ENCODE measurements at places on chromosomes 11 and 22.

DNA sequence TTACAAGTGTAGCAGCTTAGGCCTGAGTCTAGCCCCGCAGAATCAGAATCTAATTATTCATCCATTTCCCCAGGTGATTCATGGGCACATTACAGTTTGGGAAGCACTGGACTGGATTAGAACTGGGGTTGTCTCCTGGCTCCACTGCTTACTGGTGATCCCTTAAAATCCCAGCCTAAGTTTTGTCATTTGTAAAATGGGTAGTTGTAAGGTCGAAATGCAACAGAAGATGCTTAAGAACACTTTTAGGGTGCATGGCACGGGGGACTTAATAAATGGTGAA, 1.3 kb downstream of the STX3 start:
- DNase-seq = peak; percentile 76

GRCh38 chr11:123594921-123595320, 59.5 kb downstream of the SCN3B start:
- DNase-seq = no peak

GRCh38 chr11:10450462-10451425, 4.3 kb upstream of the AMPD3 start:
- DNase-seq = peak; percentile 57

DNA sequence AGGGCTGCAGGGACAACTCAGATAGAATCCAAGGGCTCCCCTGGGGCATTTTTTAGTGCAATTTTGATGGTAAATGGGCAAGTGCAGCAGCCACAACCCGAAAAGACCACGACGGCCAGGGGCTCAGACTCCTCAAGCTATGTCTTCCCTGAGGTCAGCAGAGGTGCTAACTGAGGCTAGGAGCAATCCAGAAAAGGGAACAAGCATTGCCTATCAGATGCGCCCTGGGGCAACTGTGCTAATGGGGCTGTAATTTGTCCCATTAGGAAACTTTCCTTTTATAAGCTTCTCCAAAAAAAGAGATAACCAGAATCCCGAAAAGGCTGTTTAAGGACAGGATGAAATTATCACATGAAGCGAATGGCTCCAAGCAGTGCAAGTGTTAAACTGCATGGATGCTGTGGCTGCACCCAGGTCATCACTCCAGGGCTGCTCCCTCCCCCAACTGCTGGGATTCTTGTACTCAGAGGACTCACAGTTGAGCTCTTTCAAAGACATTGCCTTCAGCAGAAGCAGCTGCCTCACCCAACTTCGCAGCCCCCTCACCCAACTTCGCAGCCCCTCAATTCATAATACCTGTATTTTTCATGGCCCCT, 2.8 kb upstream of the CD3E start:
- DNase-seq = no peak

- no peak for DNase-seq
Measured at GRCh38 chr11:86222081-86222480, 22.5 kb upstream of the EED start.

DNA sequence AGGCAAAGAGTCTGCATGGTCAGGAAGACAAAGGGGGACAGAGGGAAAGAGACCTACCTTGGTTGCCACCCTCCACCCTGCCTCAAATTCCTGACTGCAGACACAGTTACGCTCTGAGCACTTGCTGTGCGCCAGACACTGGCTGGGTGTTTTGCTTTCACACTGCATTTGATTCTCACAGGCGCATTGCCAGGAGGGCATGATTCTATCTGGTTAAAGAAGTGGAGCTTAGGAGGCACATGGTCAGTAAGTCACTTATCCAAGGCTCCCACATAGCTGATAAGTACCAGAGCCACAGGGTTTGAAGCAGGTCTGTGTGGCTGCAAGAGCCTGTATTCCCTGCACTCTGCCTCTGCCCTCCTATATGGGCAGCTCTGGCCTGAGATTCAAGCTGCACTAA, 103.9 kb downstream of the TIMP3 start:
- DNase-seq = no peak

- DNase-seq = peak; percentile 27
Measured at GRCh38 chr22:23984430-23984829, 4.5 kb downstream of the GSTT2 start.

- no peak for DNase-seq
Measured at GRCh38 chr22:50311606-50312351, 4.3 kb upstream of the PLXNB2 start.

- DNase-seq = peak; percentile 21
Measured at GRCh38 chr11:102497061-102497460, 33.5 kb downstream of the MMP7 start.

DNA sequence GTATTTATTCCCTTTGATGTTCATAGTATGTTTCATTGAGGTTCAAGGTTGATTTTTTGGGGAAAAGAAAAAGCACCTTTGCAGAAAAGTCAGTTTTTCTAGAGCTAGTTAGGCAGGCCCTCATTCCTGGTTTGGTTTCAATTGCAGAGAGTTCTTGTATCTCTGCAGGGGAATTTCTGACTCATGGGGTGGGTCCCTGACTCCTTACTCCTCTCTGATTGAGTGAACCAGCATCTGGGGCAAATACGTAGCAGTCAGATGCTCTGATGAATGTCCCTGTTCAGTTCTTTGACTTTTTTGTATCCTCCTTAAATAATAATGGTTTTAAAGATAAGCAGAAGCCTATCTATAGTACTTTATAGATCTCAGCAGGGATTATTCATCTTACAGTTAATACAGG, 7.7 kb upstream of the NCR3LG1 start:
- peak; percentile 86 for DNase-seq

GRCh38 chr11:85086504-85087284, 540.5 kb downstream of the DLG2 start:
- peak; percentile 77 for DNase-seq

GRCh38 chr22:49306632-49307480, 520.8 kb downstream of the BRD1 start:
- no peak for DNase-seq

DNA sequence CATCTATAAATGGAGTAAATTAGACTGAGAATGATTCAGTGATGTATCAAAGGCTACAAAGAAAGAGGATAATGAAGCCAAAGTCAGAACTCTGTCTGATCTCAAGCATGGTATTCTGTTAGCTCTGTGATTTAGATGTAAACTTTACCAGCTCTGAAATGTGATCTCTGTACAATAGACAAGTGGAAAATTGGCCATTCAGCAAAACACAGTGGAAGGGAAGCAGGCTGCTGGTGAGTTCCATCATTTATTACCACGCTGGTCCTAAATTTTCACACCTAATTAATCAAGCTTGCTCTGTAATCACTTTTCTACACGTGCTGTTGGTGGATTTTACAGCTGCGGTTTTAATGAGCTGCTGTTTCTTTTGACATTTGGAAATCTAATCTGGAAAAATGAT, 145.1 kb upstream of the OPCML start:
- no peak for DNase-seq

- DNase-seq = no peak
Measured at GRCh38 chr11:114440121-114440860, 1.0 kb downstream of the REXO2 start.

- DNase-seq = no peak
Measured at GRCh38 chr11:20102397-20102796, 57.9 kb downstream of the DBX1 start.

GRCh38 chr11:94117871-94118270, 10.8 kb upstream of the PANX1 start:
- peak; percentile 61 for DNase-seq

- DNase-seq = no peak
Measured at GRCh38 chr11:104183593-104183992, 19.6 kb upstream of the PDGFD start.

GRCh38 chr11:87536565-87536964, 498.8 kb downstream of the TMEM135 start:
- no peak for DNase-seq

GRCh38 chr11:22626573-22627239, 1.1 kb upstream of the FANCF start:
- no peak for DNase-seq

DNA sequence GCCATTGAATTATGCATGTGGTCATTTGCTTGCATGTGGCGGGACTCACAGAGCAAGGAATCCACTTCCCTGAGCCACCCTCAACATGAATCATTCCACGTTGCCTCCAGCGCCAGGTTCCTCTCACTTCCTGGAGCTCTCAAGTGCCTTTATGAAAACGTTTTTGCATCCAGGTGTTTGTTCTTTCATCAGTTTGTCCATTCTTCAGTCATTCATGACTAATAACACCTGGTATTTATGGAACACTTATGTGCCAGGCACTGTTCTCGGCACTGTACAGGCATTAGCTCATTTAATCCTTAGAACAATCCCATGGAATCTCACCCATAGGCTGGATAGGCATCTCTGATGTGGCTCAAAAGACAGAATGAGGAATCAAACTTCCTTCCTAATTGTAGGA, 256.1 kb upstream of the SYN3 start:
- no peak for DNase-seq

- DNase-seq = no peak
Measured at GRCh38 chr22:29260601-29261315, 7.0 kb downstream of the RHBDD3 start.

DNA sequence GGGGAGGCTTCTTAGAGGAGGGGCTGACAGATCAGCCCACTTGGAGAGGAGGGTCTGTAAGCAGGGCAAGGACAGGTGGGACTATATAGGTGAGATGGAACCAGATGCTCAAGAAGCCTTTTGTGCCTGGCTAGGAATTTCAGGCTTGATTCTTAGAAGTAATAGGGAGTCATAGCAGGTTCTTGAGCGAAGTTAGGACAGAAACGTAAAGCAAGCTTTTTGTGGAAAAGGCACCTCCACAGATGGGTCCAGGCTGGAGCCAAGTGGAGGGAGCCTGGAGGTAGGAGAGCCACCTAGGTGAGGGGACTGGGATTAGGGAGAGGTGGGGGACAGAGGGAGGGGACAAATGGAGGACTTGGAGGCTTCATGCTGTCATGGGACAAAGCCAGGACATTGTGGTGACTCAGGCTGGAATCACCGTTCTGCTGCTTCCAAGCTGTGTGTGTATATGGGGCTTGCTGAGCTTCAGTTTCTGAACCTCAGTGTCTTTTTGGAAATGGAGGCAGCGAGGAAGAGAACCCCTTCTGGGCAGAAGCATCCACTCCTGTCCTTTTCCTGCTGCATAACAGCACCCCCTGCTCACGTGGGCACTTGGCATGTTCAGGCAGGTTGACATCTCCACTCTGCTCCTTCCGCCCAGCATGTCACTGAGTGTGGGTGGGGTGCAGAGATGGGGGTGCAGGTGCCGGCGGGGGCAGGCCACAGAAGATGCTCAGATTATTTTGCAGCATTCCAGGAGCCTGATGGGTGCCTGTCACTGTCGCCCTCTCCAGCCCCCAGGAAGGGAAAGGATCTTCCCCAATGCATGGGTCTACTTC, 58.0 kb downstream of the MCM5 start:
- DNase-seq = peak; percentile 49

GRCh38 chr11:45146072-45147016, at the start of gene PRDM11:
PRDM11 (plus strand) TSS chr11:45146639; CDS start chr11:45181767, 35,128 bp downstream.
- DNase-seq = peak; percentile 80

DNA sequence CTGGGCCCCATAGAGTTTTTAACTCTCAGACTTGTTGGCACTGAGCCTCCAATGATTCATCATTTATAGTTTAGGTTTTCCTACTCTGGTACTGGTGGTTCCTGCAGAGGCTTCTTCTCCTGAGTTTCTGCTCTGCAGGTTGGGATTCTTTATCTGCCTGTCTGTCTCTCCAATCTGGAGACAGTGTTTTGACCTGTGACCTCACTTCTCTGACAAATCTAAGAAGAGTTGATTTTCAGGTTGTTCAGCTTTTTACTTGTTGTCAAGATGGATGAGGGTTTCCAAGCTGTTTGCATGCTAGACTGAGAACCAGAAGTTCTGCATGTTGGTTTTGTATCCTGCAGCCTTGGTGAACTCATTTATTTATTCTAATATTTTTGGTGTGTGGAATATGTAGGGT, 63.9 kb downstream of the JAM3 start:
- DNase-seq = peak; percentile 67

- DNase-seq = peak; percentile 77
Measured at GRCh38 chr11:9137293-9138132, 46.1 kb upstream of the SCUBE2 start.

DNA sequence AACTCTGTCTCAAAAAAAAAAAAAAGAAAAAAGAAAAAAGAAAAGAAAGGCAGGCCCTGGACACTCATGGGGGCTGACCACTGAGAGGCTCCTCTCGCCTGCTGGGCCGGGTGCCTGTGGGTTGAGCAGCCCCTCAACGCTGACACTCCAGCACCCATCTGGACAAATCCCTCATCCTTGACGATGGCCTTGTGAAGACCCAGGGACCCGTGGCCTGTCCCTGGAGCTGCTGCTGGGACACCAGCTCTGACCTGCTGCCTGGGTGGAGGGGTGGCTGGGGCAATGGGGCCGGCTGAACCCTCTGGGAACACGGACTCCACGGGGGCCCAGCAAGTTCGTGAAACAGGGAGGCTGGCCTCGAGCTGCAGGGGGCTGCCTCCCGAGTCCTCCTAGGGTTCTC, 10.5 kb upstream of the BID start:
- DNase-seq = no peak

- peak; percentile 52 for DNase-seq
Measured at GRCh38 chr11:10605941-10606381, 37.5 kb upstream of the LYVE1 start.

- no peak for DNase-seq
Measured at GRCh38 chr11:33451364-33451763, 194.2 kb downstream of the HIPK3 start.

- DNase-seq = no peak
Measured at GRCh38 chr22:25930083-25930482, 188.1 kb downstream of the MYO18B start.

- DNase-seq = no peak
Measured at GRCh38 chr11:2406878-2407410, 6.4 kb downstream of the TSSC4 start.

- no peak for DNase-seq
Measured at GRCh38 chr22:43479301-43479950, 67.6 kb downstream of the MPPED1 start.

Measured in epithelial cell of esophagus (primary cell).